ENCODE measurements at places on chromosomes 6 and 20.

- no peak for DNase-seq
Measured at GRCh38 chr6:152338335-152339125, 298.6 kb downstream of the SYNE1 start.

- DNase-seq = no peak
Measured at GRCh38 chr6:84623956-84624680, 140.3 kb downstream of the TBX18 start.

- no peak for DNase-seq
Measured at GRCh38 chr6:111301946-111302345, 181.1 kb downstream of the REV3L start.

DNA sequence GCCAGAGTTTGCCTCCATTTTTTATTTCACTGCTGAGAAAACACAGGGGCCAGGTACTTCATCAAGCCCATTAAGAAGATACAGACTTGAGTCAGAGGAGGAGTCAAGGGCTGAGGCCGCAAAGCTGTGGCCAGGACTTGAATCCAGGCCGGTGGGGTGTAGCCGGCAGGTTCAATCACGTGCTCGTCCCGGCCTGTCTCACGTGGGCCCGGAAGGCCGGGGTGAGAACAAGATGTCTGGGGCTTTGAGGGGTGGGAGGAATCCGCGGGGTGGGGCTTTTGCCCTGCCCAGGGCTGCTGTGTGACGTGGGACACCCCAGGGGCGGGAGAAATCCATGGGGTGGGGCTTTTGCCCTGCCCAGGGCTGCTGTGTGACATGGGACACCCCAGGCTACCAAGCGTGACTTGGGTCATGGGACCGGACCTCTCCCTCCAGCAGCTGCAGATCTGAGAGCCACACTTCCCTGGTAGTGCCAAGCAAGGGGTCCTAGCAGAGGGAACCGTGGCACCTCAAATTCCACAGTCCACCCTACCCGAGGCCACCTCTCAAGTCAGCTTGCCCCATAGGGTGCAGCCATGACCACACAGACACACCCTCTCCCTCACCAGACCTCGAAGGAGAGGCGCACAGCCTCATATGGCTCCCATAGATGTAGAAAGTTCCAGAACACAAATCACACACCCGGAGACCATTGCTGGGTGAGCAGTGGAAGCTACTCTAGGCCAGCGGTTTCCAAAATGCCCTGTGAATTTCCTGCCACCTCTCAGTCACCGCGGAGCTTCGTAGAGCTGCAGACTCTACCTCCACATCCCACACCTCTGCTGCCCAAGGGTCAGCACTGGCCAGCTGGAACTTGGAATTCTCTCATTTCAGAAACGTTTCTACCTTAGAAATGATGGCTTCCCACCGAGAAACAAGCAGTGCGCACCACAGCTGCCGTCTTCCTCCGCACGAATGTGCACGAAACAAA lies 156.1 kb downstream of the DLL1 start:
- DNase-seq = no peak

DNA sequence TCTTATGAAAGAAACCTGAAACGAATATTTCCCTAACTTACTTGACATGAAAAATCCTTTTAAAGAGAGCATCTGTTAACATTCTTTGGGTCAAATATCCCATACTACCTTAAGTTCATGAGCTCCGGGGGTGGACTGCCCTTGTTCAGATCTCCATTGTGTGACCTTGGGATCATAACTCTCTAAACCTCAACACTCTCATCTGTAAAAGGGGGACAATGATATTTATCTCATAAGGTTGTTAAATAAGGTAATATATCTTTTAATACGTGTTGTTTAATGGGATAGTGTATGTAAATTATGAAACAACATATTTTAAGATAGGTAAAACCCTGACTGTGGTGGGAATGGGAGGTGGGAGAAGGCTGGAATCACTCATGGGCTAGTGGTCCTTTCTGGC lies 326.3 kb downstream of the FARS2 start:
- DNase-seq = no peak

GRCh38 chr20:63060057-63060991 lies 53.6 kb upstream of the BHLHE23 start:
- DNase-seq = no peak

DNA sequence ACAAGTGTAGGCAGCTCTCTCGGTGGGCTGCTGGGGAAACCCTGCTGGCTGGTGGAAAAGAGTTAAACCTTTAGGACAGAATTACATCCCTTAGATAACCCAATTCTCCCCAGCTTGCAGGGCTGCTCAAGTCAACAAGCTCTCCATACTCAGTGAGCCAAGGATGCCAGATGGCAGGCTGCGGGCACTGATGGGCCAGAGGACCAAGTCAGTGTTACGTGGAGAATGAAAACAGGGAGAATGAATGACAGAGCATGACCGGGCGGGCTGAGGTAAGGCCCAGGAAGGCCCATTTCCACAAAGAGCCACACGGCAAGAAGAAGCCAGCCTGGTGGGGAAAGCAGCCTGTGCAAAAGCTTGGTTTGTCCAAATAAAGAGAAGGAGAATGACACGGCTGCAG lies 58.7 kb upstream of the CD93 start:
- no peak for DNase-seq

GRCh38 chr20:11544029-11544678 lies 373.5 kb upstream of the BTBD3 start:
- DNase-seq = no peak

- DNase-seq = no peak
Measured at GRCh38 chr6:29227235-29227634, 56.5 kb downstream of the OR2J2 start.
